IPS DF 6.9 (cell line): ENCODE measurements at places on chromosomes 5 and 9.
A peak's percentile ranks its signal among the peaks of the same experiment; 100 is the strongest.

- DNase-seq = no peak
- H3K4me1 ChIP-seq = no peaks in the 10 kb centered on the region
- H3K4me3 ChIP-seq = no peak overlapping the region
- H3K27me3 ChIP-seq = no peaks in the 10 kb centered on the region
- H3K36me3 ChIP-seq = no peaks in the 10 kb centered on the region
- no peak overlapping the region for H3K27ac ChIP-seq
Observed at GRCh38 chr5:146243247-146243646, 39.8 kb downstream of the RBM27 start.

GRCh38 chr5:37189355-37189754, 59.8 kb downstream of the CPLANE1 start:
- no peak for DNase-seq
- H3K27me3 ChIP-seq = no peaks in the 10 kb centered on the region
- H3K4me3 ChIP-seq = no peak overlapping the region
- H3K4me1 ChIP-seq = no peaks in the 10 kb centered on the region

GRCh38 chr5:137221943-137222342, 277.2 kb downstream of the SPOCK1 start:
- no peak overlapping the region for H3K4me3 ChIP-seq
- H3K4me1 ChIP-seq = no peaks in the 10 kb centered on the region
- no peak for DNase-seq
- H3K36me3 ChIP-seq = no peaks in the 10 kb centered on the region
- no peak overlapping the region for H3K27ac ChIP-seq
- H3K27me3 ChIP-seq = no peaks in the 10 kb centered on the region

DNA sequence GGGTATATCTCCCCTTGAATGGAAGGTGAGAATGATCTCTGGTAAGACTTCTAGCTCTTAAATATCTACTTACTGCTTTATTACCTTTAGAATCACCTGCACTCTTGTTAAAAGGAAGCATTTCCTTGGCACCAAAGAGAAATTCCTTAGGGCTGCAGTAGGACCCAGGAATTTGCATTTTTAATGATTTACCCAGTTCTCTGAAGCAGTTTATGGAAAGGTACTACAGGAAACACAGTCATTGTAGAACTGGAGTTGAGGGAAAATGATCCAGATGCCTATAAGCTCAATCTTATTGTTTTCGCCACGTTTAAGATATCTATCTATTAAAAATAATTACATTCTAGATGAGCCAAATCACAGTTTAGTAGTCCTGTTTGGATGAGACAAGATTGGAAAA, 9.5 kb upstream of the C9 start:
- peaks cover 1% of the 10 kb centered on the region; the same call in 1 of the 2 replicates for H3K4me1 ChIP-seq
- no peaks in the 10 kb centered on the region for H3K27me3 ChIP-seq
- no peaks in the 10 kb centered on the region for H3K36me3 ChIP-seq
- no peak overlapping the region for H3K27ac ChIP-seq

DNA sequence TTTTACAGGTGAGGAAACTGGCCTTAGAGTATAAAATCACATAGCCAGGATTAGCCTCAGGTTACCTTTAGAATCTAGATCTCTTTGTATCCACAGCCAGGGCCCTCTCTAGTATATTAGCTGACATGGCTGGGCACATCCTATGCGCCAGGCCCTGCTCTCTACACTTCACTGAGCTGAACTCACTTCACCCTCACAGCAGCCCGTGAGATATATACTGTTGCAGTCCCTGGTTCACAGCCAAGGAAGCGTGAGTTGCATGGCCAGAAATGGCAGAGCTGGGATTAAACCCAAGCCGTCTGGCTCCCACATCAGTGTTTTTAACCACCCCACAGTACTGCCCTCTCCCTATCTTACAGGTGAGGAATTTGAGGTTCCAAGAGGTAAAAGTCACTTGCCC, 58.4 kb downstream of the DAB2IP start:
- H3K36me3 ChIP-seq = no peaks in the 10 kb centered on the region
- no peaks in the 10 kb centered on the region for H3K27me3 ChIP-seq
- H3K4me3 ChIP-seq = no peak overlapping the region
- no peak overlapping the region for H3K27ac ChIP-seq
- H3K4me1 ChIP-seq = no peaks in the 10 kb centered on the region

- H3K27me3 ChIP-seq = no peaks in the 10 kb centered on the region
- no peak overlapping the region for H3K27ac ChIP-seq
- no peaks in the 10 kb centered on the region for H3K36me3 ChIP-seq
- no peak overlapping the region for H3K4me3 ChIP-seq
- no peaks in the 10 kb centered on the region for H3K4me1 ChIP-seq
- no peak for DNase-seq
Observed at GRCh38 chr5:65395526-65396155, 86.1 kb downstream of the ADAMTS6 start.

DNA sequence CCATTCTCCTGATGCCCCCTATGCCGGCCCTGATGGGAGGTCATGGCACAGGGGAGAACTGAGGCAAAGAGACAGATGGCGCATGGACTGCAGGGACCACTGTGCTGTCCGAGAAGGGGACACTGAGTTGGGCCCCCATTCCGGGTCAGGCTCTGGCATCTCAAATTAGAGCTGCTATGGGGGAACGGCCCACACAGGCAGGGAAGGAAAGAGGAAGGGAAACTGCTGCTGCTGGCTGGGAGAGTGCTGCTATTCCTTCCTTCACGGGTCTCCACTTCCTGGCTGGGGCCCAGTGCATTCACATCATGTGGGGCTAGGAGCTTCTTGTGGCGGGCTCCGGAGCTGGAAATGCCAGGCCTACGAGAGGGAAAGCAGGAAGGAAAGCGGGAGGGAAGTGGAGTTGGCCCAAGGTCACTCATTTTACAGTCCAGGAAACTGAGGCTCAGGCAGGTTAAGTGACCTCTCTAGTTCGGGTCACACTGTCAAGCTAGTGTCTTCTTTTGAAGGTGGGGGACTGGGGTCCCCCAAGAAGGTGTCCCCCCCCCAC, 1.3 kb upstream of the CARD19 start:
- no peak for DNase-seq
- peak overlapping the region; percentile 24; the same call in 1 of the 2 replicates for H3K4me3 ChIP-seq
- H3K27ac ChIP-seq = no peak overlapping the region
- H3K27me3 ChIP-seq = no peaks in the 10 kb centered on the region
- H3K4me1 ChIP-seq = no peaks in the 10 kb centered on the region; the same call in 1 of the 2 replicates

GRCh38 chr5:142151436-142152383, 43.1 kb downstream of the NDFIP1 start:
- H3K27me3 ChIP-seq = no peaks in the 10 kb centered on the region
- no peak overlapping the region for H3K27ac ChIP-seq
- H3K4me1 ChIP-seq = no peaks in the 10 kb centered on the region

- DNase-seq = no peak
- H3K4me1 ChIP-seq = no peaks in the 10 kb centered on the region
- no peaks in the 10 kb centered on the region for H3K36me3 ChIP-seq
- no peak overlapping the region for H3K27ac ChIP-seq
- H3K4me3 ChIP-seq = no peak overlapping the region
Observed at GRCh38 chr9:107705521-107705920, 216.0 kb upstream of the KLF4 start.

GRCh38 chr5:68711293-68712200, 382.3 kb upstream of the SLC30A5 start:
- H3K4me3 ChIP-seq = no peak overlapping the region
- no peak for DNase-seq
- H3K36me3 ChIP-seq = no peaks in the 10 kb centered on the region
- no peaks in the 10 kb centered on the region for H3K4me1 ChIP-seq
- H3K27ac ChIP-seq = no peak overlapping the region

DNA sequence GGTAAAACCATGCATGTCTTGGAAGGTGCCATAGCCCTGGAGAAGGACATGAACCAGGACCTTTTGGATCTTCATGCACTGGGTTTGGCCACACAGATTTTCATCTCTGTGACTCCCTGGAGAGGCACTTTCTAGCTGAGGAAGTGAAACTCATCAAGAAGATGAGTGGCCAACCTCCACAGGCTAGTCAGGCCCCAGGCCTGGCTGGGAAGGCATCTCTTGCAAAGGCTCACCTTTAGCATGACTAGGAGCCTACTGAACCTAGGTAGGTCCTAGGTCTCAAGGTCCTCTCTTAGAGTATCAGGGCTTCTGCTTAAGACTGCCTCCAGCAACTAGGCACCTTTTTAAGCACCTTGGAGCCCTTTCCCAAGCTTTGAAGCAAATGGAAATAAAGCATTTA, 1448.7 kb upstream of the ACO1 start:
- H3K4me3 ChIP-seq = no peak overlapping the region
- no peak overlapping the region for H3K27ac ChIP-seq
- H3K36me3 ChIP-seq = no peaks in the 10 kb centered on the region
- no peaks in the 10 kb centered on the region for H3K27me3 ChIP-seq

GRCh38 chr9:17159469-17159868, 24.6 kb downstream of the CNTLN start:
- no peak for DNase-seq
- no peaks in the 10 kb centered on the region for H3K36me3 ChIP-seq
- no peak overlapping the region for H3K4me3 ChIP-seq
- no peaks in the 10 kb centered on the region for H3K4me1 ChIP-seq
- H3K27me3 ChIP-seq = no peaks in the 10 kb centered on the region

- no peak overlapping the region for H3K27ac ChIP-seq
- no peak overlapping the region for H3K4me3 ChIP-seq
- peaks cover 2% of the 10 kb centered on the region; the same call in 1 of the 2 replicates for H3K4me1 ChIP-seq
Observed at GRCh38 chr9:94042516-94043360, 41.5 kb upstream of the PTPDC1 start.

- DNase-seq = no peak
- no peak overlapping the region for H3K4me3 ChIP-seq
- H3K27me3 ChIP-seq = no peaks in the 10 kb centered on the region
- no peaks in the 10 kb centered on the region for H3K36me3 ChIP-seq
- no peak overlapping the region for H3K27ac ChIP-seq
- peaks cover 10% of the 10 kb centered on the region for H3K4me1 ChIP-seq
Observed at GRCh38 chr5:167307042-167307441, 984.4 kb upstream of the WWC1 start.

GRCh38 chr5:15634591-15635288, 134.8 kb downstream of the FBXL7 start:
- H3K27me3 ChIP-seq = no peaks in the 10 kb centered on the region
- no peak overlapping the region for H3K27ac ChIP-seq
- no peaks in the 10 kb centered on the region for H3K36me3 ChIP-seq
- H3K4me1 ChIP-seq = no peaks in the 10 kb centered on the region
- H3K4me3 ChIP-seq = no peak overlapping the region
- DNase-seq = no peak

DNA sequence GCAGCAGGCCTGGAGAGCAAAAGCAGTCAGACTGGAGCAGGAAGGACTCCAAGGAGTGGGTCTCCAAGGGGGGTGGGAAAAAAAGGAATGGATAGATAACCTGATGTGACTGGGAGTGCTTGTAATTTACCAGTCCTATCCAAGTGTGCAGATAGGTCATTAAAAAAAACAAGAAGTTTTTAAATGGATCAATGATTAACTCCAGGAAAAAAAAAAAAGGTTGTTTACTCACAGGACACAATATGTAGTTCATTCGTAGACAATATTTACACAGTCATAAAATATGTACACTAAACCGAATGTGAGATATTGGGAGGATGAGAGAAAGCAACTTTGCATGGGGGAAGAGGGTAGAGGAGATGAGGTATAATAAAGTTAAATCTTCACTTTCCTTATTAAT, 20.4 kb downstream of the ZBTB5 start:
- no peaks in the 10 kb centered on the region for H3K27me3 ChIP-seq
- no peak overlapping the region for H3K4me3 ChIP-seq
- H3K4me1 ChIP-seq = no peaks in the 10 kb centered on the region
- peaks cover 19% of the 10 kb centered on the region for H3K36me3 ChIP-seq
- no peak overlapping the region for H3K27ac ChIP-seq

- H3K4me1 ChIP-seq = no peaks in the 10 kb centered on the region
- no peak overlapping the region for H3K4me3 ChIP-seq
- H3K27me3 ChIP-seq = no peaks in the 10 kb centered on the region
- H3K27ac ChIP-seq = no peak overlapping the region
Observed at GRCh38 chr5:121887727-121888126, 36.0 kb downstream of the FTMT start.

GRCh38 chr9:131545003-131545785, at the start of gene PRRT1B:
TSS of gene PRRT1B (plus strand) at chr9:131545523. CDS start at chr9:131545616, 93 bp downstream.
- H3K27ac ChIP-seq = no peak within 1 kb of the TSS
- H3K36me3 ChIP-seq = no peaks in the 10 kb centered on the region
- peaks cover 11% of the 10 kb centered on the region; the same call in 1 of the 2 replicates for H3K27me3 ChIP-seq
- H3K4me1 ChIP-seq = no peaks in the 10 kb centered on the region
- no peak for DNase-seq

DNA sequence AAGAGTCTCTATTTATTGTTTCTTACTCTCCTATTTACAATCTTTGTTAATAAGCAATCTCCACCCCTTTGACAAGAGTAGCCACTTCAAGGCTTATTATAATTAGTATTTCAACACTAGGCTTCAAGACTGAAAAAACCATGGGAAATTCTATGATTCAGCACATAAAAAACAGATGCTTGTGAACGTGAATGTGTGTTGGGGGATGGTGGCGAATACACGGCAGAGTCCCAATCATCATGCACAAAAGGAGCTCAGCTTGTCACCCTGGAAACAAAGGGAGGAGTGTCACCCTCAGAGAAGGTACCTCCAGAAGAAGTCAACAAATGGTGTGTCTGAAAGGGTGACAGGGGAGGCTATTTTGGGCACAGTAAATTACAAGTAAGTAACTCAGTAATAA, 157.2 kb upstream of the RETREG1 start:
- no peak for DNase-seq
- no peak overlapping the region for H3K27ac ChIP-seq
- H3K36me3 ChIP-seq = no peaks in the 10 kb centered on the region
- peaks cover 4% of the 10 kb centered on the region; the same call in 1 of the 2 replicates for H3K4me1 ChIP-seq

DNA sequence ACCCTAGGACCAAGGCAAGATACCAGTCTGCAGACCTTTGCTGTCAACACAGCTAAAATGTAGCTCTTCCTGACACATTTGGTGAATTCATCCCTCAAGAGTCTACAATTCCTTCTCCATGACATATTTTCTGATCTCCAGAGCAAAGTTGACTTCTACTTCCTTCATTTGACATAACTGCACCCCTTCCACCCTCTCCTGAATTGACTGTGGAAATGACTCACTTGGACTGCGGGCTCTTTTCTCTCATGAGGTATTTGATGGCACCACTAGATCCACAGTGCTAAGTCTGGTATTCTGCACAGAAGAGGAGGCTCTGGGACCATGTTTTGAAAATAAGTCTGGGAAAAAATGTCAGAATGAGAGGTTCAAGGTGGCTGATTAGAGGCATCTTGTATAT, 338.4 kb upstream of the TRPC7 start:
- H3K4me1 ChIP-seq = no peaks in the 10 kb centered on the region
- H3K36me3 ChIP-seq = no peaks in the 10 kb centered on the region
- H3K27ac ChIP-seq = no peak overlapping the region

DNA sequence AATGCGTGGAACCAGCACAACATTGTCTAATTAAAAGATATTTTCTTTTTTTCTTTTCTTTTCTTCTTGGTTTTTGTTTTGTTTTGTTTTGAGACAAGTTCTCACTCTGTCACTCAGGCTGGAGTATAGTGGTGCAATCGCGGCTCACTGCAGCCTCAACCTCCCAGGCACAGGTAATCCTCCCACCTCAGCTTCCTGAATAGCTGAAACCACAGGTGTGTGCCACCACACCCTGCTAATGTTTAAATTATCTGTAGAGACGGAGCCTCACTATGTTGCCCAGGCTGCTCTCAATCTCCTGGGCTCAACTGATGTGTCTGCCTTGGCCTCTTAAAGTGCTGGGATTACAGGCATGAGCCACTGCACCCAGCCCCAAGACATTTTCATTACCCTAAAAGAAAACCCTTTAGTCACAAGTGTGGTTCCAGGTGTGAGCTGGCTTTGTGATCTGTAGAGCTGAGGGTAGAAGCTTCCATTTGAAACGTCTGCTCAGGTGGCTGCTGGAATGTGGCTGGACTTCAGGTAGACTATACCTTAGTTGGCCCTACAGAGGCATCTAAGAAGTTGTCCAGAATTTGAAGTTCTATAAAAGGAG, 19.1 kb upstream of the NEK6 start:
- H3K27ac ChIP-seq = no peak overlapping the region
- no peak for DNase-seq
- H3K36me3 ChIP-seq = no peaks in the 10 kb centered on the region
- no peak overlapping the region for H3K4me3 ChIP-seq

GRCh38 chr9:6243746-6244145, 28.1 kb downstream of the IL33 start:
- H3K4me3 ChIP-seq = no peak overlapping the region
- no peaks in the 10 kb centered on the region for H3K27me3 ChIP-seq
- H3K27ac ChIP-seq = no peak overlapping the region
- H3K36me3 ChIP-seq = no peaks in the 10 kb centered on the region
- H3K4me1 ChIP-seq = no peaks in the 10 kb centered on the region
